ENCODE measurements at places on chromosomes 11 and 22.
A peak's percentile ranks its signal among the peaks of the same experiment; 100 is the strongest.

GRCh38 chr11:88303037-88303436 is 34.5 kb downstream of the CTSC start:
- DNase-seq: no peak

DNA sequence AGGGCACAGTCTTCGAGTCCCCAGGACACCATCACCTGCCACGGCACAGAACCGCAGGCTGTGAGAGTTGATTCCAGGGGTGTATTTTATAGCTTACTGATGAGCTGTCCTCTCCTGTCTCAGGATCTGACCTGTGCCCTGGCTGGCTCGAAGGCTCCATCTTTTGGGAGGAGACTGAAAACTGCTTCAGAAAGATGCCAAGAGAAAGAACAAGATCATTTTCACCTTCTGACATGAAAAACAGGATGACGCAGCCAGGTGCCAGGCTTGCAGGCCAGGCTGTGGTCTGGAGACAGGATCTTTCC is 2.2 kb downstream of the MRGPRD start:
- no peak for DNase-seq

DNA sequence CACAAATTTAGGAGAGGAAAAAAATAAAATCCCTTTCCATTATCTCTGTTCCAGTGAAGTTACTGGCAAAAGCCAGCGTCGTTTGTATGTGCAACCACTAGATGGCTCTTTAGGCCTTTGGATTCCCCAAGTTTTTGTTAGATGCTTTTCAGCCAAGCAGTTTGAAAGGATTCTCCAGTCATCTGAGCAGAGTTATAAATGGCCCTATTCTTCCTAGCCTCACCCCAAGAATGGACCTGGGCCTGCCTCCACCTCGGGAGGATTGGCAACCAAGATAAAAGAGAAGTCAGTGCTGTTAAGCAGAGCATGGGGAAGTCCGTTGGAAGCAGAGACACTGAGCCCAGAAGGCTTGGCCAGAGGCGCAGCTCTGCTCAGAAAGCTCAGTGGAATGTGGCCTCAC is 15.4 kb downstream of the FAM181B start:
- DNase-seq: no peak

GRCh38 chr22:19735665-19736510 is 12.5 kb downstream of the GP1BB start:
- DNase-seq: no peak

DNA sequence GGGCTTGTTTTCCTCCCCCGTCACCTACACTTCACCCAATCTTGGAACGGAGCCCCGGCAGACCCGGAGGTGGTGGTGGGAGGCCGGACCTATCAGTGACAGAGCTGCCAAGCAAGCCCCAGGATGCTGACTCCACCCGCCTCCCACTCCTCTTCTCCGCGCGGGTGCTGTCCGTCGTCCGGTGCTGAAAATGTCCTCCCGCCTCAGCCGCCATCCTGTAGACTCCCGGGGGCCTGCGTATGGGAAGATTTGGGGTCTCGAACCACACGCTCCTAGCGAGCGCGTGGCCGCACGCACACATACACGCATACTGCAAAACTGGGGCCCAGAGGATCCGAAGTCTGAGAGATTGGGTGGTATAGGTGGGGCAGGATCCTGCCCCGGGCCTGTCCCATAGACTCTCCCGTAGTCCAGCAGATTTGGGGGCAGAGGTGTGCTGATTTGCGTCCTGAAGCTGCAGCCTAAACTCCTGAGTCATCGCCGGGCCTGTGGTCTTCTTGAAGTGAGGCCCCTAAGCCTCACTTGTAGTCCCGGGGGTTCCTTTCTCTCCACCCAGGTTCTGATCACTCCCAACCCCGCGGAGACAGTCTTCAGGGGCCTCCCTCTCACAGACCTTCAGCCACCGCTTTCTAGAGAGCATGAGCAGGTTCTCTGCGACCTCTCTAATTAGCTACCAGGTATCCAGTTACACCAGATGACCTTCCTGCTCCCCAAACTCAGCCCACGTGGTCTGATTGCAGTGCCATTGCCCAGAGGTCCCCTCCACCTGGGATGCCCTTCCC is 796 bp upstream of the YIF1A start:
- no peak for DNase-seq

DNA sequence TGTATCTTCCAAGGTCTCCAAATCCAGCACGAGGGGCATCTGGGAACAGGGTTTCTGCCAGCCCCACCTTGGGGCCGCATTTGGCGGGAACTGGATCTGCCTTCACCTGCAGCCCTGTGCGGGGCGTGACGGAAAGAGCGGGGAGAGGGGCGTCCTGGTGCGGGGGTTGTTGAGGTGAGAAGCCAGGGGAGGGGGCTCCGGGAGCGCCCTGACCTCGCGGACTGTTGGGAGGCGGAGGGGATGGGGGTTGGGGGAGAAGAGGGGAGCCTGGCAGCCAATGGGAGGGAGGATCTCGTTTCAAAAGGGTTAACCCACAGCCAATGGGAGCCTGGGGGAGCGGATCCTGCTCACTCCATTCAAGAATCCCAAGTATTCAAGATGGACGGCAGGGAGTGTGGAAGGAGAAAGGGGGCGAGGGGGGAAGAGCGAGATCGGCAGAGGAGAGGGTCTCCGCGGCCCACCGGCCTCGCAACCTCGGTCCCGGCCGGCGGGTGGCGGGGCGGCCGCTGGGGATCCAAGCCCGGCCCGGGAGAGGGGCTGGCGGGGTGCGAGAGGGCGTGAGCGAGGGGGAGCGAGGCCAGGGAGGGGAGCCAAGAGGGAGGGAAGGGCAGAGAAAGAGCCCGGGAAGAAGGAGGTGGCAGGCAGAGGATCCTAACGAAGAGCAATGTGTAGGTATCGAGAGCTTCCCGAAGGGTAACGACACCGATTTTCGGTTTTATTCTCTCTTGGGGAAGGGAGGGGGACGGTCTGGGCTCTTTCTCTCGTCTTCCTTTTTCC is 11.5 kb downstream of the YPEL4 start:
- peak; percentile 76 for DNase-seq

DNA sequence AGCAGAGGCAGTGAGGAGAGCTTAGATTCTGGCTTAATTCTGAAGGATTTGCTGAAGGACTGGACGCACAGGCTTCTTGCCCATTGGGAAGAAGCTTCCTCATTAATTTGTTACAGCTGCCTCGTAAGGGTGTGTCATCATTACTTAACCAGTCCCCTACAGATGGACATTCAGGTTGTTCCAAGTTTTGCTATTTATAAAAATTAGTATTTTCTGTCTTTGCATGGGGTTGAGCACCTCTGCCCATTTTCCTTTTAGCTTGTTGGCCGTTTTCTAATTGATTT is 38.1 kb downstream of the CAPN1 start:
- no peak for DNase-seq

- DNase-seq: peak; percentile 2
Measured at GRCh38 chr22:35154937-35155387, 89.0 kb downstream of the ISX start.

- DNase-seq: peak; percentile 81
Measured at GRCh38 chr11:120413480-120413879, 77.3 kb downstream of the ARHGEF12 start.

DNA sequence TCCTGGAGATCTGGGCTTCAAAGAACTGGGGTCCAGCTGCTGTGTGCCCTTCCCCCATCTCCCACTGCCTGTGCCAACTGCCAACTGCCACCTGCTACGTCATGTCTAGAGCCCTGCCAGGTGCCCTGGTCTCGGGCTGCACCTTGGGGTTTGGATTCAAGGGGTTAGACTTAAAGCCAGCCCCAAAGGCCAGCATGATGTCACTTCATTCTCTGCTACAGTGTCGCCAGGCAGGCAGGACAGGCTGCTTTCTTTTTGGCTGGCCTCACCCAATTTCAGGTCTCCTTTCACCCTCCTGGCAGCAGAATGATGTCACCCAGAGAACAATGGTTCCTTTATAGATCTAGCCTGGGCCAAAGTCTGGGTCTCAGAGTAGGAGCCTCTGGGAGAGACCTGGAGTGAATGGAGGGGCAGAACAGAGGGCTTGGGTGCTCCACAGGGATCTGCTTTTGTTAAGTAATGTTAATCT is 79.5 kb upstream of the CRYBB3 start:
- DNase-seq: no peak

DNA sequence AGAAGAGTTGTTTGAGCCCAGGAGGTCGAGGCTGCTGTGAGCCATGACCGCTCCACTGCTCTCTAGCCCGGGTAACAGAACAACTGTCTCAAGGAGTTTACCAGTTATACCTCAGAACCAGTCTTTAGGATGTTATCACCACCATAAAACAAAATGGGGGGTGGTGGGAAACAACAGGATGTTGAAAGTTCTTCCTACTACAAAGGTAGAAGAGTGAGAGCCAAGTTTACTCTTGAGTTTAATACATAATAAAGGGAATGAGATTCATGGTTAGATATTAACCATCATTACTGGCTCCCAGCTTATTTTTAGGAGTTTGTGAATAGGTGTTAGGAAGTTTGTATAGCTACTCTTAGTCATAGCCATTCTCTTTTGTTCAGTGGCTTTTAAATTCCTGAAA is 78.8 kb upstream of the HORMAD2 start:
- no peak for DNase-seq

DNA sequence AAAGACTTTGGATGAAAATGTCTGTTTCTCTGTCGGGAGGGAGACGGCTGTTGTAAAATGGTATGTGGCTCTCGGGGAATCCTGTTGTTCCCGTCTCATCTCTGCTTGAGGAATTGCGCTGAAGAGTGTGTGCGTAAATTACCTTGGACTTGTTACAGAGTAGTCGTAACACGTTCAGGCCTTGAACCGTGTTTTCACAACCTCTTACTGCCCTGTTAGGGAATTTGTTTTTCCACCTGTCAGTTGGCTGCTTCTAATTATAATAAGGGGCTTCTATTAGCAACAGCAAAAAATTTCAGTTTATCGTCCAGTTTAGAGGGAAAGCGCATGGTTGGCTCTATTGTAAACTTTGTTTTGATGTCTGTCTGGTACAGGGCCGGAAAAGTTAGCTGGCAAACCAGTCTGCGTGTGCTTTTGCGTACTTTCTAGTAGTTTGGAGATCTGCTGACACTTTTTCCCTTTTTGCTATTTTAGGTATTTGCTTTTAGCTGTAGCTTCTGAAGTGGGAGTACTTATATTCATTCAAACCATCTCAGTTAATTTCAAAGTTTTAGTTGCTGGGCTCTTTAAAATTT is 1.5 kb downstream of the HIPK3 start:
- DNase-seq: no peak

DNA sequence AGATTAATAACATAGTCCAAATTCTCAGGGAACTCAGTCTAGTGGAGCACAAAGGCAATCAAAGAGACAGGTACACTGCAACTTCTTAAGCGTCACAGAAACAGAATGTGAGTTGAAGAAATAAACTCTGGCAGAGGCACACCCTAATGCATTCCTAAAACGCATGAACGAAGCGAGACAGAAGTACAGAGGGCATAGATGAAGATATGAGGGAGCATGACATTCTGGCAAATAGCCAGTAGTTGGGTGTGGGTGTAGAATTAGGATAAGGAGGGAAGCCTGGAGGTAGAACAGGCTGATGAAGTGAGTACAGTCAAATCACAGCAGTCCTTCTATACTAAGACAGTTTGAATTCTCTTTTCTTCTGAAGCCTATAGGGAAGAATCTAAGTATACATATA is 838.7 kb upstream of the API5 start:
- no peak for DNase-seq

DNA sequence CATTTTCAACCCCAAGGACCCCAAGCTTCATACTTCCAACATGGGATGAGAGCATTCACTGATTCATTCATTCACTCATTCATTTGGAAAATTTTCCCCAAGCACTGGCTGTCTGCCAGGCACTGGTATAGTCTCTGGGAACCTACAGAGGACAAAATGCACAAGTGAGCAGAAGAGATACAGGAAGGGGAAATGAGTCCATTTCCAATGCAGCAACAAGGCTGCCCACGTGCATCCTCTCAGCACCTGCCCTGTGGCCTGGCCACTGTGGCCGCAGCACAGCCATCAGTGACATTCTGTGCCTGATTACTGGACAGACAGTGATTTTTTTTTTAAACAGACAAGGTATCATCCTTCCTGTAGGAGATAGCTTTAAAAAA is 96.0 kb upstream of the PITPNB start:
- no peak for DNase-seq

- peak; percentile 17 for DNase-seq
Measured at GRCh38 chr11:119222308-119222707, 16.2 kb downstream of the CBL start.

GRCh38 chr11:40987776-40988435 is 471.5 kb downstream of the LRRC4C start:
- DNase-seq: no peak

GRCh38 chr11:116278076-116278475 is 494.7 kb downstream of the BUD13 start:
- no peak for DNase-seq

GRCh38 chr11:99184146-99184545 is 163.4 kb downstream of the CNTN5 start:
- DNase-seq: no peak

DNA sequence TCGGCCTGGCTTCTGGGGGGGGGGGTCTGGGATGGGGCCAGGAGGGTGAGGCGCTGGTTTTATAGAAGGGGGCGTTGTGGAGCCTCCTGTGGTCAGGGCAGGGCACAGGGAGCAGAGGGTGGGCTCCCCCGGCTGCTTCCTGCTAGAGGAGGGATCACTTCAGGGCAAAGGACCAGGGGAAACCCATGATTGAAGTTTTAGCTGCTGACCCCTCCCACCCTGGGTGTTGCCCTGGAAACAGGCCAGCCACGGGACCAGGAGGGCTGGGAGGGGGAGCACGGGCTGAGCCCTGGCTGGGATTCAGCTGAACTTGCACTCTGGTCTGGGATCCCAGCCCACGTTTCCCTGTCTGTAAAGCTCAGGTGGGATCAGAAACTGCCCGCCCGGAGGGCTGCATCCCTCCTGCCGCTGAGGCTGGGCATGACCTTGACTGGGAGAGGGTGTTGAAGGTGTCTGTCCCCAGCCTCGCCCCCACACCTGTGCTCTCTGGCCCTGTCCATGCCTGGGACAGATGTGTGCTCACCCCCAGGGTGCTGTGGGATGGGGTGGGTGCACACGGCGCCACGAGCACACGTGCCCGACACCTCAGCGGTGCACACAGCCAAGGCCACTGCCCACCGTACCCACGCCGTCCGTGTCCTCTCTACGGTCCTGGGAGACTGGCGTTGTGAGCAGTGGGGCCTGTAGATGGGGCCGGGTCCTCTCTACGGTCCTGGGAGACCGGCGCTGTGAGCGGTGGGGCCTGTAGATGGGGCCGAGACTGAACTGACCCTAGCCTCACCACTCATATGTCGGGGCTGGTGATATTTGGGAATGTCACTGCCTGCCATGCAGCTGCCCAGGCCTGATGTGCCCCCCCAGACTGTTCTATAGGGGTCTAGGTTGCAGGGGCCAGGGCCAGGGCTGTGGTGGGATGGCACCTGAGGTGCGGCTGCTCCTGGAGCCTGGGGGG is 2.3 kb downstream of the TSPAN4 start:
- peak; percentile 77 for DNase-seq

All from fibroblast of skin of left quadriceps (primary cell).